ENCODE measurements at places on chromosomes 2 and 18. TPM values are rescaled to one million over a fixed set of nuclear protein-coding genes. Genes with fewer than 3 reads are reported as not detected.

Gene EFR3B
- 0.05 TPM for total RNA-seq

Gene TMEM37
- 0.36 TPM for total RNA-seq

Gene CHRND
- total RNA-seq, result not detected

Gene SLC9A2
- not detected for total RNA-seq

Gene ARHGAP28
- not detected for total RNA-seq

Gene ARMC9
- total RNA-seq, result 1.7 TPM

Gene PJVK
- total RNA-seq, result 4.5 TPM

Gene SERPINB12
- total RNA-seq, result not detected

DNA sequence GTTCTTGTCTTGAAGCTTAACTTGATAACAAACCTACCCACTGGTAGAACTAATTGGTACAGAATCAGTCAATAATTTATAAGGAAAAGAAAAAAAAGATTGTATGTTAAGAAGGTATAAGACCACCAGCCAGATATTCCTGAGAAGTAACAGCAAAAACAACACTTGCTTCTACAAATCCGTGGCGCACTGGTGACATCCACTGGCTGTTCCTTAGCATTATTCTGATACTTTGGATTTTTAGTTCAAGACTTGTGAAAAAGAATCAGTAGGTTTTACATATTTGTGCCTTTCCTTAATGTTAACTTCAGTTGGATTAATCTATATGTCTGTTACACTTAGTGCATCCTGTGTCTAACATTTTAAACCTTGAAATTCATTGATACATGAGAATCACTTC, 141.8 kb downstream of the GRB14 start:
- no peak overlapping the region for H3K4me3 ChIP-seq
- H3K4me1 ChIP-seq, result no peaks in the 10 kb centered on the region
- H3K27me3 ChIP-seq, result no peaks in the 10 kb centered on the region
- H3K36me3 ChIP-seq, result no peaks in the 10 kb centered on the region
- H3K27ac ChIP-seq, result no peak overlapping the region

GRCh38 chr2:32832821-32833220, 113.9 kb upstream of the LTBP1 start:
- H3K4me1 ChIP-seq, result no peaks in the 10 kb centered on the region
- no peak overlapping the region for H3K27ac ChIP-seq
- no peak overlapping the region for H3K4me3 ChIP-seq

DNA sequence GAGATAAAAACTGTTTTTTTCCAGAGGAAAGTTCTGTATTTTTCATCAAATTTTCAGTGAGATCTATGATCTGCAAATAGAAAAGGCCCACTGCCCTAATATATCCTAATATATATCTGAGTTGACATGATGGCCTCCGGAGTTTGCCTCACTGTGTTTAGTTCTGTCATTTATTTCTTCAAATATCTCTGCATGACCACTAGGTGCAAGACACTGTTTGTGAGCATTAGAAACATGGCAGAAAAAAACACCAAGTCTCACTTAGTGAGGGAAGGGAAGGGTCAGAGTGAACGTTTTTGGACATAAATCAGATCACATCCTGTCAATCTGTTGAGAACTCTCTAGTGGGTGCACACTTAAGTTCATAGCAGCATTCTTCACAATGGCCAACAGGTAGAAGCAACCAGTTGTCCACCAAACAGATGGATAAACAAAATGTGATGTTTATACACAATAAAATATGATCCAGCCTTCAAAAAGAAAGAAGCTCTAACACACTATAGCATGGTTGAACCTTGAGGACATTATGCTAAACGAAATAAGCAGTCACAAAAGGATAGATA, 53.4 kb downstream of the SPIRE1 start:
- H3K27me3 ChIP-seq, result no peaks in the 10 kb centered on the region
- no peak for DNase-seq
- H3K4me3 ChIP-seq, result no peak overlapping the region
- H3K27ac ChIP-seq, result no peak overlapping the region
- peaks cover 6% of the 10 kb centered on the region for H3K4me1 ChIP-seq

DNA sequence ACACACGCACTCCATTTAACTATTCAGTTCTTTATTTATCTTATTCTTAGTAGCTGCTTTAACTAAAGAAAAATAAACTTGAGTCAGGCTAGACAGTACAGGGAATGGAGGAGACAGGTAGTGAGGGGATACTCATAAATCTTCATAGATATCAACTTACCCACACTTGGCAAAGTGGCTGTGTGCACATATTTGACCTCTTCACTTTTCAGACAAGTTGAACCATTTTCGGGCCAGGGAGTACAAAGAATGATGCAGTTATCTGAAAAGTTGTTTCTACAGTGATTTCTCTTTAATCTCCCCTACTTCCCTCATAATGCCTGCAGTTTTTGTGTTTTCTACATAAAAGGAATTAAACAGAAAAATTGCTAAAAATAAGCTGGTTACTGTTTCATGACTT, 307.5 kb downstream of the GULP1 start:
- H3K27me3 ChIP-seq, result no peaks in the 10 kb centered on the region
- no peaks in the 10 kb centered on the region for H3K36me3 ChIP-seq
- no peak overlapping the region for H3K27ac ChIP-seq
- H3K4me1 ChIP-seq, result no peaks in the 10 kb centered on the region
- no peak overlapping the region for H3K4me3 ChIP-seq

- no peak overlapping the region for H3K27ac ChIP-seq
- peaks cover 23% of the 10 kb centered on the region for H3K4me1 ChIP-seq
- no peaks in the 10 kb centered on the region for H3K36me3 ChIP-seq
- no peak overlapping the region for H3K4me3 ChIP-seq
- peaks cover 4% of the 10 kb centered on the region for H3K27me3 ChIP-seq
Observed at GRCh38 chr2:215754546-215754945, 258.8 kb downstream of the MREG start.

DNA sequence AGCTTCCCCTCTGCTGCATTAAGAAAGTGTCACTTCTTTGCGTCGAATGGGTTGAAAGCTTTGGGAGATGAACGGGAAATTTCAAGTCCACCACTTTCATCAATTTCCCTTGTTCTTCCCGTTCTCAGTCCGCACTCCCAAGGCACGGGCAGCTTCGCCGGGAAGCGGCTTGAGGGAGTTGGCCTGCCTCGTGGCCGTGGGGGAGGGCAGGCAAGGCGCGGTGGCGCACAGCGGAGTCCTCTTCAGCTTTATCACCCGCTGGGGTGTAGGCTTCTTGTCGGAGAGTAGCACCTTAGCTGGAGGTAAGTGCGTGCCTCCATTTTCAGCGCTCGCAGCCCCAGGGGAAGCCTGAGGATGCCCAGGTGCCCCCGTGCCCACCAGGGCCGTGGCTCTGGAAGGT, 19.9 kb downstream of the KCTD18 start:
- H3K36me3 ChIP-seq, result peaks cover 16% of the 10 kb centered on the region
- no peak for DNase-seq

DNA sequence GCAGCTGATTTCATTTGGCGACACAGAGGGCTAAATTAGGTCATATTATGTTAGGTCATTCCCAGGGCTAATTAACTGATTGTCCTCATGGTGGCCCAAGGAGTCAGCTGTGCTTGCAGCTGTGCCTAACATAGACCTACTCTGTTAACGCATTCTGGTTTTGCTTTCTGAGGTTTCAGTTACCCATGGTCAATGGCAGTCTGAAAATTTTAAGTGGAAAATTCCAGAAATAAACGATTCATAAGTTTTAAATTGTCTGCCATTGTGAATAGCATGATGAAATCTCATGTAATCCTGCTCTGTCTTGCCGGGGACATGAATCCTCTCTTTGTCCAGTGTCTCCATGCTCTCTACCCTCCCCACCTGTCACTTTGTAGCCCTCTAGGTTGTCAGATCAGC, 168.7 kb downstream of the KCNS3 start:
- H3K4me3 ChIP-seq, result no peak overlapping the region
- H3K27me3 ChIP-seq, result peaks cover 15% of the 10 kb centered on the region
- no peak for DNase-seq
- H3K27ac ChIP-seq, result no peak overlapping the region

GRCh38 chr18:49898421-49898820, 85.1 kb upstream of the ACAA2 start:
- peak; percentile 28 for DNase-seq
- H3K27ac ChIP-seq, result no peak overlapping the region
- H3K27me3 ChIP-seq, result peaks cover 14% of the 10 kb centered on the region
- H3K4me3 ChIP-seq, result no peak overlapping the region

- H3K4me3 ChIP-seq, result no peak overlapping the region
- DNase-seq, result no peak
- no peak overlapping the region for H3K27ac ChIP-seq
- peaks cover 29% of the 10 kb centered on the region for H3K27me3 ChIP-seq
- no peaks in the 10 kb centered on the region for H3K36me3 ChIP-seq
Observed at GRCh38 chr2:75603477-75603876, 42.7 kb upstream of the EVA1A start.

GRCh38 chr18:36155851-36156757, 26.4 kb downstream of the ELP2 start:
- no peak overlapping the region for H3K27ac ChIP-seq
- no peak for DNase-seq
- no peaks in the 10 kb centered on the region for H3K27me3 ChIP-seq
- H3K4me1 ChIP-seq, result peaks cover 26% of the 10 kb centered on the region

DNA sequence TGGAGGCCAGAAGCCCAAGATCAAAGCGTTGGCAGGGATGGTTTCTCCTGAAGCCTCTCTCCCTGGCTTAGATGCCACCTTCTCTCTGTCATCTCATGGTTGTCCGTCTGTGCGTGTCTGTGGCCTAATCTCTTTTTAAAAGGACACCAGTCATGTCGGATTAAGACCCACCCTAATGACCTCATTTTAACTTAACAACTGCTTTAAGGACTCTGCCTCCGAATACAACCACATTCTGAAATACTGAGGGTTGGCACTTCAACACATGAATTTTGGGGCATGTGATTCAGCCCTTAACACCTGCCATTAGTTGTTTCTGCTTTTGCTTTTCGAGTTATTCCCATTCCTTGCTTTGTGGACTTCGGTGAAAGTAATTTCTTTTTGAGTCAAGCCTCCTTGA, 97.8 kb upstream of the SMIM21 start:
- no peak overlapping the region for H3K4me3 ChIP-seq
- DNase-seq, result no peak
- peaks cover 24% of the 10 kb centered on the region for H3K27me3 ChIP-seq

- no peaks in the 10 kb centered on the region for H3K27me3 ChIP-seq
- no peak overlapping the region for H3K4me3 ChIP-seq
- no peak overlapping the region for H3K27ac ChIP-seq
- H3K4me1 ChIP-seq, result peaks cover 28% of the 10 kb centered on the region
Observed at GRCh38 chr2:60662781-60663180, 93.3 kb upstream of the PAPOLG start.

- H3K27me3 ChIP-seq, result no peaks in the 10 kb centered on the region
- H3K4me3 ChIP-seq, result peak overlapping the region; percentile 90
- no peaks in the 10 kb centered on the region for H3K4me1 ChIP-seq
- DNase-seq, result no peak
- no peak overlapping the region for H3K27ac ChIP-seq
- H3K36me3 ChIP-seq, result no peaks in the 10 kb centered on the region
Observed at GRCh38 chr2:64455545-64455944, 1.6 kb downstream of the LGALSL start.

GRCh38 chr18:6537475-6537874, 122.8 kb upstream of the L3MBTL4 start:
- H3K4me1 ChIP-seq, result no peaks in the 10 kb centered on the region
- no peak overlapping the region for H3K4me3 ChIP-seq
- H3K27me3 ChIP-seq, result peaks cover 9% of the 10 kb centered on the region
- no peak overlapping the region for H3K27ac ChIP-seq
- H3K36me3 ChIP-seq, result peaks cover 1% of the 10 kb centered on the region
- no peak for DNase-seq

GRCh38 chr2:11309706-11310105, 34.7 kb downstream of the ROCK2 start:
- H3K27me3 ChIP-seq, result no peaks in the 10 kb centered on the region
- DNase-seq, result no peak
- H3K4me1 ChIP-seq, result peaks cover 26% of the 10 kb centered on the region
- H3K4me3 ChIP-seq, result no peak overlapping the region
- H3K36me3 ChIP-seq, result no peaks in the 10 kb centered on the region

- H3K36me3 ChIP-seq, result no peaks in the 10 kb centered on the region
- DNase-seq, result no peak
- H3K4me1 ChIP-seq, result no peaks in the 10 kb centered on the region
- H3K27ac ChIP-seq, result no peak overlapping the region
Observed at GRCh38 chr18:57900906-57901435, 97.9 kb upstream of the ATP8B1 start.

DNA sequence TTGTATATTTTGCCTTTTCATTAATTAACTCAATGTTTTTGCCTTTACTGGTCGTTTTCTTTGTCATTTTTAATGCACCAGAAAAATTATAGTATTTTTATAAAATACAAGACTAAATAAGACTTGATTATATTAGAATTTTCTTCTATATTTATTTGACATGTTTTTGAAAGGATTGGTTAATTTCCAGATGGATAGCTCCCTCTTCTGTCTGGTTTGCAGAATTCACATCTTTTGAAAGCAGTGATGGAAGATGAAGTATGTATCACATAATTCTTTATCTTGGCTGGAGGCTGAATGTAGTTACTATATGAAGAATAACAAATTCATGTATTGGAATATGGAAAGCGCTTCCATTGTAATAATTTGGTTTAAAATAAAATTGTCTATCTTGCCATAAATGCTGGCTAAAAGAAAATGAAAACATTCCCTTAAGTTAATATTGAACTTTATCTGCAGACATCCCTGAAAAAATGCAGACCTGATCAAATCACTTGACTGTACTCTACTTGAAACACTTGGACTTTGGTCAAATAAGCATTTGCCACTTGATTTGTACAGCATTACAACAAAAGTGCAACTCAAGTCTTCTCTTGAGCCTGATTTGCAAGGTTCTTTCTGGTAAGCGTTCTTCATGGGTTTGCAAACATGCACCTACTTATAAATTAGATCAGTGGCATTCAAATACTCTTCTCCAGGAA, 86.3 kb upstream of the EFEMP1 start:
- no peak overlapping the region for H3K27ac ChIP-seq
- H3K4me3 ChIP-seq, result no peak overlapping the region
- H3K27me3 ChIP-seq, result no peaks in the 10 kb centered on the region
- no peaks in the 10 kb centered on the region for H3K36me3 ChIP-seq
- H3K4me1 ChIP-seq, result no peaks in the 10 kb centered on the region

GRCh38 chr2:155310589-155310988, 612.1 kb downstream of the KCNJ3 start:
- H3K4me3 ChIP-seq, result no peak overlapping the region
- H3K27me3 ChIP-seq, result no peaks in the 10 kb centered on the region
- H3K27ac ChIP-seq, result no peak overlapping the region
- H3K36me3 ChIP-seq, result no peaks in the 10 kb centered on the region
- no peaks in the 10 kb centered on the region for H3K4me1 ChIP-seq

DNA sequence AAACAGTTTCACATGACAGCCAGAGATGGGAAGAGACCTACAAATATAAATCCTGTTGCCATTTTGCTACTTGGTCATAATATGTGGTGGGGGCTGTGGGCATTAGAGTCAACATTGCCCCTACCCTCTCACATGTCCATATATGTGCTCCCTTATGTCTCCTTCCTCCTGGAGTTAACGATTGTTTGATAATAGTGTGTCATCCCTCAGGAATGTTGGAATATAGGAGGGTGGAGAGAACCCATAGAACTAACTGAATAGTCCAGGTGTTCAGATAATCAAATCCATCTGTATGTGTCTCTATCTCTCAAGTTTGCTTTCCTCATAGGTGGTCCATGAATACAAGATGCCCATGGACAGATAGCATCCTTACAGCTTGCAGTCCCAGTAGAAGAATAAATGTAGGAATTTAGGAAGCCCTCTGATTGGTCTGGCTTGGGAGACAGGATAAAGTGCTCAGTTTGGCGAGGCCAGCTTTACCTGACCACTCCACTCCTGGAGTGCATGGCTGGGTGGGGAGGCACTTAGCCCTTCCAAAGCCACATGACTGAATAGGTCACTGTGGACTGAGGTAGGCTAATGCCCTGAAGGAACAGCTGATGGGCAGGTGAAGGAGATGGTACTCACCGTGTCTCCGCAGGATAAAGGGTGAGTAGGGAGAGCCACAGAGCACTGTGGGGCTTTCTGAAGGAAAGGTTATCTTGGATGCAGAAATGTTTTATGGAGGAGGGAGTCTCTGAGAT, 166.9 kb downstream of the CDCA7 start:
- H3K4me1 ChIP-seq, result no peaks in the 10 kb centered on the region
- H3K36me3 ChIP-seq, result no peaks in the 10 kb centered on the region
- no peak overlapping the region for H3K4me3 ChIP-seq
- no peak for DNase-seq

All from naive thymus-derived CD8-positive, alpha-beta T cell (primary cell).